ENCODE measurements at places on chromosomes 2 and 18.
A peak's percentile ranks its signal among the peaks of the same experiment; 100 is the strongest.

- no peak for DNase-seq
These were observed 6.7 kb upstream of the ONECUT2 start for GRCh38 chr18:57428221-57429150.

DNA sequence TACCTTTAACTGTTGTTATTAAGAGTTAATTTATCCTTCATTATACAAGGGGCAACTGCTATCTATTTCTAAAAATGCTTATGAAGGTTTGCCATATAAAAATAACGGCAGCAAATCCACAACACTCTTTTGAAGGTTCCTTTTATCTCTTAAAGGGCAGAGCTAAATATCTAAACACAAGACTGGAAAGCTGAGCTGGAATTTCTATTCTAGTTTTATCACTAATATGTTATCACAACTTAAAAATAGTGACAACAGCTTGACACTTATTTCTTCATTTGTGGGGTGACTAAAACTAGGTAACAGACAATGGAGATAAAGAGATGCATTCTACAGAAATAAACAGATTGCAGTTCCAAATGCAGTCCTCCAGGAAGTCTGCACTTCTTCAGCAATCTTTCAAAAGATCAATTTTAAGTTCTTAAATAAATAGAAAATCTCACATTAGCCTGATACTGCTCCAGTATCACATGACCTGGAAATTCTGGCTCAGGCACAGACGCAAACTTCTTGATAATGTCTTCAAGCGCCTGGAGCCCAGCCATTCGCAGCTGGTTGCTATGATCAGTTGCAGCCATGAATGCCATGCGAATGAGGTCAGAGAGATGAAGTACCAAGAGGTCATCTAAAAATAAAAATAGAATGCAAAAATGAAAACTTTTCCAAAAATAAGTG, 54.0 kb upstream of the STRN start:
- DNase-seq: peak; percentile 81

DNA sequence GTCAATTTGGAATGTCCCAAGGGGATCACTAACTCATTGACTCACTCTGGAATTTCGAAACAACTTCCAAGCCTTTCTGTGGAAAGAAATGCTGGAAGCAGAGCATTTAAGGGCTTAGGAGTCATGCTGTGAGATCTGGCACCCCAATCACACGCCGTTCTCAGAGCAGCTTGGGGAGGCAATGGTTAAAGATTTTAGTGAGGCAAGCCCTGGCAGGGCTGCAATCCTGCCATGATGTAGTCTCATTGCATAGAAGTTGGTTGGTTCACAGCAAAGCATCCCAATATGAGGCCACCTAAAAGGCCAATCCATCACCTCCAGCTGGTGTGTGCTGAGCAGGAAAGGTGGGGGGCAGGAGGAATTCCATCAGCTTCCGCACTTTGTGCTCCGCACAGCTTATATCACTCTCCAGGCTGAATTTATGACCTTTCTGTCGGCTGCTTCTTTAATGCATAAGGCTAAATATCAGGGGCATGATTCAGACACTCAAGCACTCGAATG, 1043.9 kb upstream of the POU3F3 start:
- DNase-seq: no peak

DNA sequence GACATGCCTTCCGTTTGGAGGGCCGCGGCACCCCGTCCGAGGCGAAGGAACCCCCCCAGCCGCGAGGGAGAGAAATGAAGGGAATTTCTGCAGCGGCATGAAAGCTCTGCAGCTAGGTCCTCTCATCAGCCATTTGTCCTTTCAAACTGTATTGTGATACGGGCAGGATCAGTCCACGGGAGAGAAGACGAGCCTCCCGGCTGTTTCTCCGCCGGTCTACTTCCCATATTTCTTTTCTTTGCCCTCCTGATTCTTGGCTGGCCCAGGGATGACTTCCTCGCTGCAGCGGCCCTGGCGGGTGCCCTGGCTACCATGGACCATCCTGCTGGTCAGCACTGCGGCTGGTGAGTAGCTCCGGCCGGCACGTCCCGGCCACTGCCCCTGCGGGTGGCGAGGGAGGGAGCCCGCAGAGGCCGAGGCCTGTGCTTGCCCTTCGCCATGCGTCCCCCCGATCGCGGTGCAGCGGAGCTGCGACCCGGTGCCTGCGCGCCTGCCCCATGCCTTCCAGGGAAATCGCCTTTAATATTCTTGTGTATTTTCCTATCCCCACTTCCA, 1.2 kb downstream of the BMPR2 start:
- DNase-seq: peak; percentile 76

DNA sequence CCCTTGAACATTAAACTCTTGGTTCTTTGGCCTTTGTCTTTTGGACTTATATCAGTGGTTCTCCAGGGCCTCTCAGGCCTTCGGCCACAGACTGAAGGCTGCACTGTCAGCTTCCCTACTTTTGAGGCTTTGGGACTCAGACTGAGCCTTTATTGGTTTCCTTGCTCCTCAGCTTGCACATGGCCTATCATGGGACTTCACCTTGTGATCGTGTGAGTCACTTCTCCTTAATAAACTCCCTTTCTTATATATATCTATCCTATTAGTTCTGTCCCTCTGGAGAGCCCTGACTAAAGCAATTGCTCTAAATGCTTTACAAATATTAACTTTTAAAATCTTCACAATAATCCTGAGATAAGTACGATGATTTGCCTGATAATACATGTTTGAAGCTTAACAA, 353.6 kb upstream of the TRIB2 start:
- DNase-seq: peak; percentile 30

GRCh38 chr2:69411120-69411519, 24.1 kb upstream of the GFPT1 start:
- no peak for DNase-seq

GRCh38 chr2:6454286-6454990, 411.3 kb downstream of the CMPK2 start:
- DNase-seq: no peak

DNA sequence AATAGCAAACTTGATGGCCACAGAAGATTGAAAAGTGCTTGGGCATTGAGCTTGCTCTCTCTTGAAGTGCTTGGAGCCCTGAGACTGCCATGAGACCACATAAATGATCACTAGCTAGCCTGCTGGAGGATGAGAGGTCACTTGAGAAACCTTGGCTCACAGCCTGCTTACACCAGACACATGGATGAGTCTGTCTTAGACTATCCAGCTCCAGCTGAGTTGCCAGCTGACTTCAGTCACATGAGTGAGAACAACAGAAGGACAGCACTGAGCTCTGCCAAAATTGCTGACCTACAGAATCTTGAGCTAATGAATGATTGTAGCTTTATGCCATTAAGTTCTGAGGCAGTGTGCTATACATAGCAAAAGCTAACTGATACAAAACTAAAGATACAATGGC, 18.1 kb downstream of the NABP1 start:
- peak; percentile 97 for DNase-seq

GRCh38 chr2:223837287-223838061, at the start of gene AP1S3:
Gene AP1S3 (minus strand): TSS chr2:223837582. CDS start chr2:223837450, 132 bp downstream.
- peak; percentile 76 for DNase-seq

GRCh38 chr18:44799382-44799906, 118.8 kb downstream of the SETBP1 start:
- no peak for DNase-seq

- no peak for DNase-seq
These were observed 143.7 kb downstream of the ASB1 start for GRCh38 chr2:238570391-238570790.

DNA sequence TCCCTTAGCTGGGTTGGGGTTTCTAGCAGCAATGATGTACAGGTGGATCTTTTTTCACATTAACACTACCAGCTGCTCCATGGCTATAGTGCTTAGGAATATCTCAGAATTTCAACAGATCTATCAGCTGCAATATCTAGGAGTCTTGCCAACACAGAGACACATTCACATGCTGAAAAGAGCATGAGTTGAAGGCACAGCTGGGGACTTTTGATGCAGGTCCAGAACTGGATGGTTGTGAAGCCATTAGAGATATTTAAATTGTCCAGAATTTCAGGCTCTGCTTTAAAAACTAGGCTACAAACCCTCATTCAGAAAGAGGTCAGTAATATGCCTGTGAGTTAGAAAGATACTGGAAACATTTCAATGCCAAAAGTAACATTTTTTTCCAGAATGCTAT, 122.2 kb upstream of the CCDC195 start:
- DNase-seq: peak; percentile 78

DNA sequence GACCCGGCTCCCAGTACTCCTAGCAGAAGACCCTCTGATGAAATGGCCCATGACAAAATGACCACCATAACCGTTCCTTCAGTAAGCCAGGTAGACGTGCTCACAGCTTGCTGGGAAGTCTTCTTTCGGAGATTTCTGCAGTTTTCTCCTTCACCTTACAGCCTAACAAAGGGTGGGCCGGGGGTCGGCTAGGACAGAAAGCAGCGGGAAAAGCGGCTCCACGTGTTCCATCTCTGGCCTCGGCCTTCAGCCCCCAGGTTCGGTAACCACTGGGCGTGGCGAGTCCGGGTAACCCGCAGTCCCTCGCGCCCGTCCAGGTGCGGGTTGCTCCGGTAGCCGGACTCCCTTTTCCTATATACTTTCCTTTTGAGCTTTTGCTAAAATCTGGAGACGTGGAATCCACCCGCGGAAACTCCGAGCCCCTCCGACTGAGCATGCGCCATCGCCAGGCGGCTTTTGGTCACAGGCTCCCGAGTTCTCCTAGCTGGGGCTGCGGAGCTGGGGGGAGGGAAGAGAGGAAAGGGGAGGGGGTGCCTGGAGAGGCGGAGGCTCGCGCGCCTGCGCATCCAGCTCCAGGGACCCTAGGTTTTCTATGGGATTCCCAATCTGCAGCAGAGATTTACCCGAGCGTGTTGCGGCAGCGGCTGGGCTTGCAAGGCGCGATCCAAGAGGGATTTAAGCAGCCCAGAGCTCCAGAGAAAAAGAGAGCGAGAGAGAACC, at the start of gene VSNL1:
TSS of gene VSNL1 (plus strand) at position 604 of the 720 bp plus-strand sequence. CDS start 51,379 bp downstream, outside the sequence.
- peak; percentile 92 for DNase-seq

DNA sequence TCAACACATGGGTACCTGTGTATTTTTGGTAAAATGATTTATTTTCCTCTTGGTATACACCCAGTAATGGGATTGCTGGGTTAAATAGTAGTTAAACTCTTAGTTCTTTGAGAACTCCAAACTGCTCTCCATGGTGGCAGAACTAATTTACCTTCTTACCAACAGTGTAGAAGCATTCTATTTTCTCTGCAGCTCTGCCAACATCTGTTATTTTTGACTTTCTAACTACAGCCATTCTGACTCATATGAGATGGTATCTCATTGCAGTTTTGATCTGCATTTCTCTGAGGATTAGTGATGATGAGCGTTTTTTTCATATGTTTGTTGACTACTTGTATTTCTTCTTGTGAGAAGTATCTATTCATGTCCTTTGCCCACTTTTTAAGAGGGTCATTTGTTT, 180.6 kb downstream of the FSIP2 start:
- DNase-seq: no peak

DNA sequence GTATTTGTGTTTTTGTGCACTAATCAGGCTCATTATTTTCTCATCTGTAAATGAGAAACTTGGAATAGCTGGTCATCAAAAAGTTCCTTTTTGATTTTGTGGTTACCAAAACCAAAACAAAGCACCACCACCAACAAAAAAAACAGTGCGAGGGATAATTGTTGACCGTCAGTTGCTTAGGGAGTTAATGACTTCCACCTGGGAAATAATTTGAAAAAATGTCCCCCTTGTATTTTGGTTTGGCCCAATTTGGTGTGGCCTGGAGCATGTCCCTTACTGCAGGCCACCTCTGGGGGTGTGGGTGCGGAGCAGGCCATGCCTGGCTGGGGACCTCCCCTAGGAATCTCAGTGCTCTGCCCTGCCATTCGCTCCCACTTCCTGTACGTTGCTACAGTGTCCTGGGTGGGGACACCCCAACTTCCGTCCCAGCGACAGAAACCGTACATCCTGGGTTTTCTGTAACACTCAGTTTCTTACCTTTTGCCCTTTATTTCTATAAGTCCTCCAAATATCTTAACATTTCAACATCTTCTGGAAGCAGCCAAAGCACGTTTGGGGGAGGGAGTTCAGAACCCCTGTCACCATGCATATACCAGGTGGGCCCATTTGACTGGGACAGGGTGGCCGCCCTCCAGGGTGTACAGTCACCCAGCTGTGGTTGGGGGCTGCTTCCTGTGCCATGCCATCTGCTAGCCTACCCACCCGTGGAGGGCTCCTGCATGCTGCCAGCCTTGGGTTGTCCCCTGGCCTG, 31.3 kb downstream of the NCK2 start:
- DNase-seq: no peak

DNA sequence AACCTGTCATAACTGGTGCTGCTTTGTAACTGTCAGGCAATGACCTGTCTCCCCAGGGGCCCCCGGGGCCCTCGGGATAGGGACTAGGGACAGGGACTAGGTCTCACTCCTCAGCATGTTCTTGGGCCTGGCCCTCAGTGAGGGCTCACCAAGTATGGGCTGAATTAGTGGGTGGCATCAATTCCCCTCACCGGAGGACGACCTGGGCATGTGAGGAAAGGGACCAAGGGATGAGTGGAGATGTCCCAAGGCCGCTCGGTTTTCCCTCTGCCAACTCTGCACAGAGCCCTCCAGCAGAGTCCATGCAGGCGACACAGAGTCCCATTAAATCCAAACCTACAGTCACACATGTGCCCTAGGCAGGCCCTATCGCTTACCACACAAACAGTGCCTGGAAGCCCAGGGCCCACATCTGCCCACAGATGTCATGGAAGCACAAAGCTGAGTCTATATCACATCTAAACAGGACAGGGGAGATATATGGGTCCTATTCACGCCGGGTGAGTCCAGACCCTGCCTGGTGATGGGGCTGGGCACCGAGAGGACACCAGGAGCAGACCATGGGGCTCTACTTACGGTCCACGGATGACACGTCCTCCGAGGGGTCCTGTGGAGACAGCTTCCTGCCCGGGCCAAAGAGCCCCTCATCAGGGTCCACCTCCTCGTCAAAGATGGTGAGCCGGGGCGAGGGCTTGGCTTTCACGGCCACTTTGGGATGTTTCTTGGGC, 26.6 kb downstream of the HS1BP3 start:
- no peak for DNase-seq

- no peak for DNase-seq
These were observed 1791.8 kb upstream of the PIK3C3 start for GRCh38 chr18:40163254-40163653.

DNA sequence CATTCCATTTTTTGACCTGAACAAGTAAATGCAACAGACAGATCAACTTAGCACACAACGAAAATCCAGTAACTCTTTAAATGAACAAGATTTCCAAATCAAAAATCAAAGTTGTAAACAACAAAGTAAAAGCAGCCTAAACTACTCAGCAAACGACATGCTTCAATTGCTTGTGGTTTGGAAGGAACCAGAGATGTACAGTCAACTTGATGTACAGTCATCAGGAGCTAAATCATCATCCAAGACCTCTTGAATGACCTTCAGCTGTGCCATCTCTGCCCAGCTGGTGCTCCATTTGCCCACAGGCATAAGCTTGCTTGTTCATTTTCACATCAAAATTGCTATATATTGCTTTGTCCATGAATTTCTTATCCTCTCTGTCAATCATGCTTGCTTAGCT, 109.8 kb downstream of the UPP2 start:
- peak; percentile 27 for DNase-seq

DNA sequence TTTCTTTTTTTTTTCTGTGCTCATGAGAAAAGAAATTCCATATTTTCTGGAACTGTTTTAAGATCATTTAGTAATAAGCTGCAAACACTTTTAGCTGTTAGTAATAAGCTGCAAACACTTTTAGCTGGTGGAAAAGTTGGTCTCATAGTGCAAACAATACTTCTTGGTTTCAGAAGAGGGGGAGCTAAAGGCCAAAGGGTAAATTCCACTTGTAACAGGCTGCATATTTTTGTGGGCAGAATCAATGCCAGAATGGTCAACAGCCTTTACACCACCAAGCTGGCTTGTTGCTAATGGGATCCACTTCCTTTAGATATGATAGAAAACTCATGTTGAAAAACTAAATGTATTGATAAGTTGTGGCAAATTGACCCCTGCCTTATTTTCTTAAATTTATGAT, 356.8 kb downstream of the NR4A2 start:
- no peak for DNase-seq

Measured in foreskin fibroblast (primary cell).